ENCODE measurements at places on chromosomes 1 and 21.

GRCh38 chr1:35298464-35298863, 30.0 kb downstream of the ZMYM4 start:
- peak; percentile 62 for DNase-seq

GRCh38 chr1:160952129-160952510, 2.5 kb downstream of the ITLN2 start:
- DNase-seq, result no peak

- no peak for DNase-seq
These were observed 150.8 kb downstream of the TGFB2 start for GRCh38 chr1:218495931-218496330.

DNA sequence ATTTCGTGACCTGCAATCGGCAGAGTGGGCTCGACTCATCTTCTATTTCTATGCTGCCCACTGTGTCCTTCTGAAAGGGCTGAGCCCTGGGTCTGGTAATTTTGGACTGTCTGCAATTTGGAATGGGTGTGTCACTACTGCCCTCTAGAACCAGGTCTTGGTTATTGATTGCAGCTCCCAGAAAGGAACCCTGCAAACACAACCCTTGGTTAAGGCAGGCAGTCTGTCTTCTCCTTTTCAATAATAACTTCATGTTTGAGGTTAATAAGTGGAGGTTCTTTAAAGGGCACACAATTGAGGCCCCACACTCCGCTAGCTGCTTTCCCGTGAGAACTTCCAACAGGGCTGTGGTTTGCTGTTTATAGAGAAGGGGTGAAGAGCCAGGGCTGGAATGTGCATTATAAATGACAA, 79.9 kb upstream of the LYST start:
- DNase-seq, result peak; percentile 41

DNA sequence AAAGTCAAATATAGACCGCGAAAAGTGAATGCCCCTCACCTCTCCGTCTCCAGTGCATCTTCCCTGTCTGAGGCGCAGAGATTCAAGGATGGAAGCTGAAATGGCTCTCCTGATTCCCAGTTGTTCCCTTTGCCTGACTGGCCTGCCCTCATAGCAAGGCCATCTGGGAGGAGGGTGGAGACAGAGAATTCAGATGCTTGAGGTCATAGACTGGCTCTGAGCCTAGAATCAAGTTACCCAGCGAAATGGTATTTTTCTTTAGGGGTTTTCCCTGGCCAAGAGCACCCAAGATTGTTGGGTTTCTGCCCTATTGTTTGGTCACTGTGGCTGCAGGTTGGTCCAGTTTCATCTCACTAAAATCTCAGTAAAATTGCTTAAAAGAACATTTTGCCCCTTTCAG, 7.2 kb downstream of the METTL13 start:
- no peak for DNase-seq
